ENCODE measurements at places on chromosomes 1 and 21.

DNA sequence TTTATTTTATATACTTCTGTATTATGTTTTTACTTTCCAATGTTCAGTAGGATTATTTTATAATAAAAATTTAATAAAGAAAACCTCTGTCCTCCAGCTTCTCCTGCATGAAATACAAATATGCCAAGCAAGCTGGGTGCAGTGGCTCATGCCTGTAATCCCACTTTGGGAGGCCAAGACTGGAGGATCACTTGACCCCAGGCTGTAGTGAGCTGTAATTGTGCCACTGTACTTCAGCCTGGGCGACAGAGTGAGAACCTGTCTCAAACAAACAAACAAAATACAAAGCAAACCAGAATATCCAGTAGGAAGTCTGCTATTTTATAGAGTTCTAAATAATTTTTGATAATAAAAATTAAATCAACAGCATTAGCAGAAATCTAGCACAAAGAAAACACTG lies 168.8 kb downstream of the EIF4G3 start:
- no peak for DNase-seq

DNA sequence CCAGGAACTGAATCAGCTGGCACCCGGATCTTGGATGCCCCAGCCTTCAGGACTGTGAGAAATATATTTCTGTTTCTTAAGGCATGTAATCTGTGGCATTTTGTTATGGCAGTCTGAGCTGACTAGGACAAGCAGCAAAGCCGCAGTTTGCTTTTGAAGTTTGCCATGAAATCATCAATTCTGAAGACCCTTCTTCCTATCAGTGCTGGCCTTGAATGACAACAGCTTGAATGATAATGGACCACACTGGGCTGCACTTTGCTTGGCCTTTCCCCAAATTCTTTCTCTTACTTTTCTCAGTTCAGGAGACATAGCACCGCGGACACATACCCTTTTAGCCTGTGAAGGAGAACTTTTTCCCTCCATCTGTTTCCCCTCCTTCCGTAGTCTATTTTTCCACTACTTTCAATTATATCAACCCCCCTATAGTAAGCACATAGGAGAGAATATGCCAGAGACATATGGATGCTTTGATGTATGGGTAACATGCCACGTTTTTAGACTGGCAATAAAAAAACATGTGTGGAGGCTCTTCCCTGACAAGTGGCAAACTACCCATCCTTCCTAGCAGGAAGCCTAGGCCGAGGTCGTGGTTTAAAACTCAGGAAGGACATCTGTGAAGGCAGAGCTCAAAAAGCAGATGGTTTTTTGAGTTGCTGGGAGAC lies 42.9 kb downstream of the HLX start:
- no peak for DNase-seq

GRCh38 chr1:42328916-42329496 lies 6.0 kb downstream of the FOXJ3 start:
- no peak for DNase-seq

DNA sequence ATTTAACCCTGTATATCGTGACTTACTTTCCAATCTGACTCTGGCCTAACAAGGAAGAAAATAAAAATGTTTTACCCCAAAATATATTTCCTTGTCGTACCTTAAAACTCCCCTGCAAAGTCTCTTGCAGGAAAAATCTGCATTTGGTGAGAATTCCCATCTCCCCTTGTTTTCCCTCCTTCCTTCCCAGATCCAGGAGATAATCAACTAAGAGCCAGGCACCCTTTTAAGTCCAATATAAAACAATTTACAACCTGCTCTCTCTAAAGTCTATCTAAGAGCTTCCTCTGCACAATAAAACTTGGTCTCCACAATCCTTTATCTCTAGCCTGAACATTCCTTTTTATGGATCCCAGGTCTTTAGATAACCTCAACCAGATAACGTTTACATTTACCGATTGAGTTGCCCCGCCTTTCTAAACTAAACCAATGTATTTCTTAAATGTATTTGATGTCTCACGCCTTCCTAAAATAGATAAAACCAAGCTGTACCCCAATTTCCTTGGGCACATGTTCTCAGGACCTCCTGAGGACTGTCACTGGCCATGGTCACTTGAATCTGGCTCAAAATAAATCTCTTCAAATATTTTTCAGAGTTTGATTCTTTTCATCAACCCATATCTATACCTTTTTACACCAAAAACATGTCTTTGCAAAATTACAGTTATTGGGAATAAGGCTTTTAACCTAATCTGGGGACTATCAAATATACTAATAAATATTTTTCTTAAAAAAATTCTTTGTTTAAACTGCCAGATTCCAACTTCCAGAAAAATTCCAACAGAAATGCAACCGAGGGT lies 993 bp downstream of the DDX59 start:
- DNase-seq: no peak

- DNase-seq: no peak
Observed at GRCh38 chr1:39141925-39142324, 62.6 kb upstream of the MACF1 start.

GRCh38 chr1:182370532-182370931 lies 21.1 kb downstream of the GLUL start:
- no peak for DNase-seq

DNA sequence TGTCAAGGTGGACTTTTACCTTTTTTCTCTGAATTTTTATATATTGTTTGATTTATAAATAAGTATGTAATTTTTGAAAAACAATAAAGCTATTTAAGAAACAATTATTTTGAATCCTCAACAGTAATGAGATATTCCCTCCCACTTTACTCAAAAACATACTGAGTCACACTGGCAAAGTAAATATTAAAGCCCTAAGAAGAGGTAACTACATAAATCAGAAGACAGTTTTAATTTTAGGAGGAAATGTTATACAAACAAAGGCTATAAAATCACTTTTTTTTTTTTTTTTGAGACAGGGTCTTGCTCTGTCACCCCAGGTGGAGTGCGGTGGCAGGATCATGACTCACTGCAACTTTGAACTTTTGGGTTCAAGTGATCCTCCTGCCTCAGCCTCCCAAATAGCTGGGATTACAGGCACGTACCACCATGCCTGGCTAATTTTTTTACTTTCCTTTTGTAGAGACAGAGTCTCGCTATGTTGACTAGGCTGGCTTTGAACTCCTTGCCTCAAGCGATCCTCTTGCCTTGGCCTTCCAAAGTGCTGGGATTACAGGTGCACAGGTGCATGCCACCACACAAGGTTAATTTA lies 36.2 kb downstream of the ZSWIM5 start:
- DNase-seq: no peak

GRCh38 chr1:8740034-8740449 lies 77.4 kb downstream of the RERE start:
- no peak for DNase-seq

DNA sequence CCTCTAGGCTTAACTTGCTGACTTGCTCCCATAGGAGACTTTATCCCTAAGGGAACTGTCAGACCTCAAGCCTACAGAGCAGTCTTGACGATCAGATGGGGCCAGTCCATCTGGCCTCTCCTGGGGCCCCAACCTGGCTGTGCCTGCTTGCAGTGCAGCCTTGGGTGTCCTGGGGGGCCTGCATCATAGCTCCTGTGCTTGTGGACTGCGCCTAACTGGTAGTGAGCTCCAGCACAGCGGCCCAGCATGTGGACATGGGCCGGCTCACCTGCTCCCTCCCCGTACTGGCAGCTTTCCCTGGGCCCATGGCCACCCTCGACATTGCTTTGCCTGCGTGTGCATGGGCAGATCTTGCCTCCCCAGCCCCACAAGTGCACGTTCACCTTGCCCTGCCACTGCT lies 76.1 kb downstream of the INTS7 start:
- DNase-seq: no peak

DNA sequence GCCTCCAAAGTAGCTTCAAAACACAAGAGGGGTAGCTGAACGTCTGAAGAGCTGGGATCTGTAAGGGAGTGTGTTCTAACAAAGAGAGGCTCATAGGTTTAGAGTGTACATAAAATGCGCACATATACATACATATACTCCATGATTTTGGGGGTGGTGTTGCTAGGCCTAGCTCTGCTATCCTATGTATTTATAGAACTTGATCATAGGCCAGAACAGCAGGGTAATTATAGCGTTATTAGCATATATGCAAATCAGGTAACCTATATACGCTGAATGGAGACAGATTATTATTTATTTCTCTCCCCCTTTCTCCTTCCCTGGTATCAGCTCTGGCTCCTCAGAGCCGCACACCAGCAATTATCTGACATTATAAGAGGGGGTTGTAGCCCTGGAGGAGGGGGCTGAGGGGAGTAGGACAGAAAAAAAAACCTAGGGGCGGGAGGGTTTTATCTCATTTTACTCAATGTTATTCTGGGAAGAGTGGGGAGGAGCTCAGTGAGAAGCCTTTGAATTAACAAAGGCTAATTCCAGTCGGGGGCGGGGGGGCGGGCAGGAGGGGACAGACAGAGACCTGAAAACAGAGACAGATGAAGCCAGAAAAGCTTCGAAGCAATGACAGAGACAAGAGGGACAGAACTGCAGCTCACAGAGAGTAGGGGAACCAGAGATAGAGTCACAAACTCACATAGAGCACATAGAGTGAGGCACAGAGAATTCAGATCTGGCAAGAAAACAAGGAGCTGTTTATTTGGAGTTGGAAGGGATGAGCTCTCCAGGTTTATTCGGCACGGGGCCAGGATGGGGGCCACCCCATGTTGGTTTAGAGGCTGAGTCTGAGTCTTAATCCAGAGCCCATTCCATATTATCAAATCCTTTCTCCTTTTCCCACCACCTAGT lies 63.0 kb downstream of the RHBG start:
- no peak for DNase-seq

- no peak for DNase-seq
Observed at GRCh38 chr1:224494343-224494742, 59.7 kb upstream of the WDR26 start.

DNA sequence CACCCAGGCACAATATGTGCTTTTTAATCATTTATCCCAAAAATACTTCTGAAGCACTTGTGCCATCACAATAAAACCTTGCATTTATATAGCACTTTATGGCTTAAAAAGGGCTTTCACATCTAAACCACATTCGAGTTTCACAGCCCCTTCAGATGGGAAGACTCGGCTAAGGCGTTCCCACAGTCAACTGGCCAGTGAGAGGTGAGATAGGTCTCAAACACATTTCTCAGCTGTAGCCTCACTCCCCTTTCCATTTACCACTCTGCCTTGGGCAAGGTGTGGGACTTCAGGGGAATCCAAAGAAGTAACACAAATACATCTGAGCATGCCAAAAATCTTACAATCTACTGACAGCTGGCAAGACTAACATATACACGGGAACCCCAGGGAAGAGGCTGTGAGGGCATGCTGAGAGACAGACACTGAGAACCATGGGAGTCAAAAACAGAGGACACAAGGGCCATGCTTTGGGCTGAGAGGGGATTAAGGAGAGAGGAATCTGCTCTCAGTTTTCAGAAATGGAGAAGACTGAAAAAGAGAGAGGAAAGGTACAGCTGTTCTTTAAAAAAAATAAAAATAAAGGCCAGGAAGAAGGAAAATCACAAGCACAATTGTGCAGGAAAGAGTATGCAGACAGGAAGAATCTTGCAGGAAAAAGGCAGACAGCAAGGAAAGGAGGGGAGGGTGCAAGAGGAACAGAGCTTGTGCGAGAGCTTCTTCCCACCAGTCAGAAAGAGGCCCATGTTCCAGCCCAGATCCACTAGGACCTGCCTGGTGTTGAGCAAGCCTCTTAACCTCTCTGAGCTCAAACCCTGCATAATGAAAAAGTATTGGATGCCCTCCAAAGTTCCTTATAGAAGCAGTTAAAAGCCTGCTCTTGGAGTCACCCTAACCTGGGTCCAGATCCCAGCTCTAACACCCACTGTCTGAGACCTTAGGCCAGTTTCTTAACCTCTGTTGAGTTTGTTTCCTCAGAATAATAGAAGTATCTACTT lies 73.5 kb downstream of the JAK1 start:
- DNase-seq: no peak

GRCh38 chr1:71572038-71572437 lies 491.2 kb upstream of the ZRANB2 start:
- no peak for DNase-seq

- no peak for DNase-seq
Observed at GRCh38 chr1:12636098-12636950, 7.6 kb upstream of the AADACL4 start.

- DNase-seq: no peak
Observed at GRCh38 chr1:219985169-219985568, 56.8 kb upstream of the SLC30A10 start.

- no peak for DNase-seq
Observed at GRCh38 chr1:227889047-227889862, 58.5 kb downstream of the WNT9A start.

GRCh38 chr1:167504467-167504827 lies 13.9 kb downstream of the CD247 start:
- no peak for DNase-seq

- no peak for DNase-seq
Observed at GRCh38 chr1:178119628-178120027, 25.7 kb downstream of the RASAL2 start.

DNA sequence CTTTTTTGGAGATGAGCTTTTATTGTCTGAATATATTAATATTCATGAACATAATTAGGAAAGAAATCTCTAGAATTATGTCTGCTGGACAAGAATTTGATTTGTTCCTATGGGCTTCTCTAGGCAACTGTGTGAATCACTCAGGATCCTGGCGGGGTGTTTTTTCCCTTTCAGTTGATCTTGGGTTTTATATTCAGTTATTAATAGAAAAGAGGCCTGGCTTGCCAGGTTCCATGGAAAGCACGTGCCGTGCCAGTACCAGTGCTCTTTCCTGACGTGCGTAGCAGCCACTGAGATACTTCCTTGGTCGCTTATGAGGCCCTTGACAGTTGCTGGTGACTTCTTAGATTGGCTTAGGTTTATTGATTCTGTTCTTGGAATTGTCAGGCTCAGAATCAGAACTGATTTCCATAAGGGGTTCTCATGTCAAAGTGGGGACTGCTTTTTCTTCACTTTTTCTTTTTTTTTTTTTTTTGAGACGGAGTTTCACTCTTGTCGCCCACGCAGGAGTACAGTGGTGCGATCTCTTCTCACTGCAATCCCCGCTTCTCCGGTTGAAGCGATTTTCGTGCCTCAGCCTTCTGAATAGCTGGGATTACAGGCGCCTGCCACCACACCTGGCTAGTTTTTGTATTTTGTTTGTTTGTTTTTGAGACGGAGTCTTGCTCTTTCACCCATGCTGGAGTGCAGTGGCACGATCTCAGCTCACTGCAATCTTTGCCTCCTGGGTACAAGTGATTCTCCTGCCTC lies 48.7 kb upstream of the KIF1B start:
- no peak for DNase-seq

DNA sequence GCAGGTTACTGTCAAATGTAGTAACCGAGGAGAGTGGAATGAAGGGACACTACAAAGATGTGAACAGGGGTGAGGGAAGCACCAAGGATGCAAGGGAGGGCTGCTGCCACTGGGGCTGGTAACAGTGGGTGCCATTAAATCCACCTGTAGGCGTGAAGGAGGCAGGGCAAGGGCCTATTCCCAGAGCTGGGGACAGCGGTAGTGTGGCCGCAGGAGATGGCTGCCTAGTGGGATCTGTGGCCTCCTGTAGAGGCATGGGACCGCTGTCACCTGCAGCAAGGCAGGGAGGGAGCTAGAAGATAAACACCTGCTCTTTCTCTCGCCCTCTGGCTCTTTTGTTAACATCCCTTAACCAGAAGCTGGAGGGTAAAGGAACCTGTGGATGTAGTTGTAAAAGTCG lies 80.5 kb upstream of the CNIH3 start:
- DNase-seq: no peak

- no peak for DNase-seq
Observed at GRCh38 chr1:196196486-196196885, 411.8 kb downstream of the KCNT2 start.

- DNase-seq: no peak
Observed at GRCh38 chr1:37724575-37724974, 32.3 kb downstream of the CDCA8 start.

All from ureter (tissue), 1 donor.